ENCODE measurements at places on chromosomes 1 and 21.

DNA sequence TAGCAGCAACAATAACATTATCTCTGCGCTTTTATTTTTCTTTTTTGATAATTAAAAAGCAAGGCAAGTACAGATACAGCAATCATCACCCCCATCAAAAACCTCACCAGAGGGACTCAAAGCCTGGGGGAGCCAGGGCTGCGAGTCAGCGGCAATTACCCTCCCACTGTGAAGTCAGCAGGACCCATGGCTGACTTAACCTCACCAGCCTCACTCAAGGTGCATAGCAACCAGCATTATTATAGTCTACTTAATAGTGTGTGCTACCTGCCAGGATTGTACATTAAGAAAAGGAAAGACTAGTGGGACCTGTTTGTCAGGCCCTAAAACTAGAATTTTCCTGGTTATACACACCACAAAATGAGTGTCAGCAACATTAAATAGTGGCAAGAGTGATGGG lies 28.9 kb upstream of the SERBP1 start:
- no peak for DNase-seq

DNA sequence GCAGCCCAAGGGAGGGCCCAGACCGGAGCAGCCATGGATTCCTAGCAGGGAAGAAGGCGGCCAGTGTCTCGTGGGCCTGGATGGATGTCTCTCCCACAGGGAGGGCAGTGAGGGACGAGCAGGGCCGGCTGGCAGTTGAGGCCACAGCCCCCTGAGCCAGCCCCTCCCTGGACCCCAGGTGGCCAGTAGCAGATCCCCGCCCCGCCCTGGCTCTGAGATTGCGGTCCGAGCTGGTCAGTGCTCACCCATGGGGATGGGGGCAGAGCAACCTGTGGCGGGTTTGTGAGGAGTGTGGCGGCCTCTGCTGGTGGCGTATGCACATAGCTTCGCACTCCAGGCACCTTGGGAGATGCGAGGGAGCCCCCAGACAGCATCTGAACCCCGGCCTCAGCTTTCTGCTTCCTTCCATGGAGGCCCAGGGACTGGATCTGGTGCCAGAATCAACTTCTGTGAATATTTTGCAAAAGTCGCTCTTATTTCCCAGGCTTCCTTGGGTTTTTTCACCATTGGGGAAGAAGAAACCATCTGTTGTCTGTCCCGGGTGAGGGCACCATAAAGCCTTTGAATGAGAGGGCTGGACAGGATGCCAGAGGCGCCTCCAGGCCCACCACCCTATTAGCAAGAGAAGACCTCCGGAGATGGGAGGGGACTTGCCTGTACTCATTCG lies 8.4 kb upstream of the KCNN3 start:
- DNase-seq, result peak; percentile 90

- no peak for DNase-seq
Observed at GRCh38 chr1:14228677-14229076, 369.8 kb upstream of the KAZN start.

DNA sequence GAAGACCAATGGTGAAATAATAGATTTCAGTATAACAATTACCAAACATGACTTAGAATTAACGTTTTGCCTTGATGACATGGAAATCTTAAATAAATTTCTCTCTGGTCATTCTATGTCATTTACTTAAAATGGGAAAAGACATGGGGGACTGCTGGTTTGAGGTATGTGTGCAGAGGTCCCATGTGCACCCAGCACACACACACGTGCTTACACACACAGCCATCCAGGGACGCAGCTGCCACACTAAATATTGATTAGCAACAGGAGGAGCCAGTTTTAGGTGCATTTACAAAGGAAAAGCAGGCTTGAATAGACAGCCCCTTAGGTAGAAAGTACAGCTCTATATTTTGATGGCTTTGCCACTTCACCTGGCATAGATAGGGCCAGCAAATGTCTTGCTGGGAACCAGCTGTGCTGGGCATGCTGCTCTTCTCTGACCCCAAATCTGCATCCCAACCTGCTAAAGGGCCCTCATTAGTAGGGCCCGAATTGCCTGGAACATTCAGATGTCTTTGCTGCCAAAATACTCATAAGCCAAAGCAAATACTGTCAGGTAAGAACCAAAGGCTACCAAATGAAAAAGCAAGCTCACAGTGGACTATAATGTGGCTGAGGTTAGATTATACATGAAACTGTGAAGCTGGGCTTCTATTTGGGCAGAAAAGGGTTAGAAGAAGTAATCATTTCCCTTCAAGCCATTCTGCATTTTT lies 399.9 kb downstream of the HHAT start:
- DNase-seq, result no peak

- no peak for DNase-seq
Observed at GRCh38 chr1:221743416-221744208, 1.7 kb upstream of the DUSP10 start.

DNA sequence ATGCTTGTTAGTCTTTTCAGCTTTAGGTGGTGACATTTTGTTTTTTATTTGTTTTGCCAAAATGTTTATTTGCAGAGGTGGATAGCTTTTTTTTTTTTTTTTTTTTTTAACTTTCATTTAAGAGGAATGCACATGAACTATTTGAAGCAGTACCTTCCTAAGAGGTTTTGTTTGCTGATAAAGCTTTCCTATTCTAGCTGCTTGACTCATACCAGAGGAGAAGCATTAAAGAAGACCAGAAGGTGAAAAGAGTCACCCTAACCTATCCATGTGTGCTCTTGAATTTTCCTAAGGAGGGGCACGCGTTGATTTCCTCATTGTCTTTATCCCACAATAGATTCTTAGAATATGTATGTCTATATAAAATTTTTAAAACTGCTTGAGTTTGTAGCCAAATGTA lies 57.7 kb downstream of the PRDM2 start:
- no peak for DNase-seq

GRCh38 chr1:100799954-100800612 lies 80.5 kb downstream of the VCAM1 start:
- DNase-seq, result no peak

DNA sequence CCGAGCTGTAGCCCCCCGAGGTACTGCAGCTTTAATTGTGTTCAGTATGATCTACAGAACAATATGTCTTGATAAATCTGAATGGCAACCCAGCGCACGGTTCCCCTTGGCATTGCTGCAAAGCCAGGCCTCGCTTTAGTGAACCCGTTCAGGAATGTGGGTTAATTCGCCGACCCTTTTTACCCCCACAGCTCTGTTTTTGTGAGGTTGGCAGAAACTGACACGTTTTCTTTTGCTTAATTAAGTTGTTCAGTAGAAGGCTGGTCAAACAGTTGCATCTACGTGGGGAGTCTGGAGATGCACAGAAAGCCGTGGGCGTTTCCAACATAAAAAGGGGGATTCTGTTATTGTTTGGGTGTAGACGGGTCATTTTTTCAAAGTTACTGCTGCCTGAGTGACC lies 43.2 kb downstream of the OLIG1 start:
- DNase-seq, result no peak

DNA sequence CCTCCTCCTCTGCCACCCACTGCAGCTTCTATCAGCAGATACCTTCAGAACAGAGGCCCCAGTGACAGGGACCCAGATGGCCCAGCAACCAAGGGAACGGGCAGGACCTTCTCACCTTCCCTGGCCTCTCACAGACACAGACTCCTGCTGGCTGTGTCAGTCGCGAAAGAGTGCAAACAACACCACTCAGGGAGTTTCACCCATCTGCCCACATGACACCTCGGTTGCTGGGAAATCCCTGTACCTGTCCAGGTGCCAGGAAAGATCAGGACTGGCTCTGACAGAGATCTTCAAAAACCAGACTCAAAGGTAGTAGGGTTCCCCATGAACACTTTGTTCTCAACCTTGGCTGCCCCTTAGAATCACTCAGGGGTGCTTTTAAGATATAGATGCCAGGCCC lies 83.5 kb upstream of the HIVEP3 start:
- no peak for DNase-seq

DNA sequence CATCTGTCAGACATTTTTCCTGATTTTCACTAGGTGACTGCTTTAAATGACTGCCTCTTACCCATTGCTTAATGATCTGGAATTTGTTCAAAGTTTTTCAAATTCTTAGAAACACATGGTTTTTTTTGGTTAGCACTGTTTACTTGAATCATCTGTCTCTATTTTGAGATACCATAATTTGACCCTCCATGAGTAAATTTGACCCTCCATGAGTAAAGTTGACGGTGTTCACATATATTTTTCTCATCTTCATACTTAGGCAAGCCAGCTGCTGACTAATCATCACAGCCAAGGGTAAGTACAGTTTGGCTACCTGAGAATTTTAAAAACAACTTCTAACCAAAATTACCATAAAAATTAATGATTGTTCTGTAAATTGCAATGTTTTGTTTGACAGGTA lies 586.5 kb downstream of the PTBP2 start:
- DNase-seq, result no peak

Data from D721Med (cell line).